ENCODE measurements at places on chromosomes 12 and 14. TPM values are rescaled to one million over a fixed set of nuclear protein-coding genes. Genes with fewer than 3 reads are reported as not detected.
A peak's percentile ranks its signal among the peaks of the same experiment; 100 is the strongest.

- H3K36me3 ChIP-seq: no peaks in the 10 kb centered on the region
- H3K4me3 ChIP-seq: no peak overlapping the region
- H3K4me1 ChIP-seq: no peaks in the 10 kb centered on the region
- DNase-seq: no peak
These were observed 12.3 kb upstream of the RARG start for GRCh38 chr12:53244337-53244736.

DNA sequence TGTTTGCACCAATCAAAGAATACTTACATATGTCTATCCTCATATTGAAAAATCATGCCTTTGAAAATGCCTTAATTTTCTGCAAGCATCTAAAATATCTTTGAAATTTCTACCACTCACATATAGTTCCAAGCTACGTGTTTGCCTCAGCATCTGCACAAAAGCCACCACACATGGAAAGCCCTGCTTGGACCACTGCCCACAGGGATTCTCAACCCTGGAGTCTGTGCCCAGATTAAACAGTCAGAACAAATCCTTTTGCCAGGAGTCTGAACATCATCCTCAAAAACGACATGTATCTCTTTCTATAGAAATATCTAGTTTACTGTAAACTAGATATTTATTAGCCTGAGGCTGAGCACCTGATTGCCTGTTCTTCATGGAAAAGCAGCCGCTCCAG, 32.6 kb downstream of the ARMH4 start:
- no peaks in the 10 kb centered on the region for H3K36me3 ChIP-seq
- no peaks in the 10 kb centered on the region for H3K27me3 ChIP-seq
- H3K4me1 ChIP-seq: no peaks in the 10 kb centered on the region
- no peak for DNase-seq
- H3K27ac ChIP-seq: no peak overlapping the region

DNA sequence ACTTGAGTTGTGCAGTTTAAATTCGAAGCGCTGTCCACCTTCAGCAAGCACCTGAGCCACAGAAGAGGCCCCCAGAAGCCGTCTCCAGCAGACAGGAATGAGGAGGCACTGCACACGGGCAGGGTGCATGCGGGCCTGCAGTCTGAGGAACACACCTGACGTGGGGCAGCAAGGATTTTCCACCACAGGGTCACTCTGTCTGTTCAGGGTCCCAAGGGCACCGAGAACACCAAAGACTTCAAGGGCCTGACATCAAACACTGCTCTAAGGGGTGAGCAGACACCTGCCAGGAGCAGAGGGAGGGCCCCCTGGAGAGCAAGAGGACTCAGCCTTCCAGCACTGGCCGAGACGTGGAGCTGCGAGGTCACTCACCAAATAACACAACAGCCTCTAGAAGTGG, 99.7 kb upstream of the C14orf180 start:
- H3K4me3 ChIP-seq: no peak overlapping the region
- H3K4me1 ChIP-seq: no peaks in the 10 kb centered on the region
- H3K27me3 ChIP-seq: no peaks in the 10 kb centered on the region
- no peak overlapping the region for H3K27ac ChIP-seq

DNA sequence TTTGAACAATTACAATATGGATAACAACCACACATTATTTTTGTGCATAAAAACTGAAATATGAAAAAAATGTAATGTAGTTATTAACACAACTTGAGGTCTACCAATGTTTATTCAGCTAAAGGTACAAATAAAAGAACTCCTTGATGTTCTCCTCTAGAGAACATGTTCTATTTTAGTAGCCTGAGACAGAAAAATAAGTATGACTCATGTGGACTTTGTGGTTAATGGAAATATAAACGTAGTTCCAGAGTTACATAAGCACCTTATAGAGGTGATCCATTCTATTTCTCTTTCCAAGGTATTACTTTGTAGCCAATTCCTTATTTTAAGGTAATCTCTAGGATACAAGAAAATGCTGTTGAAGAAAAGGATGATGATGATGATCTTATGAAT, 25.7 kb downstream of the ALKBH1 start:
- H3K4me3 ChIP-seq: no peak overlapping the region
- no peaks in the 10 kb centered on the region for H3K36me3 ChIP-seq

- no peak overlapping the region for H3K4me3 ChIP-seq
- H3K27ac ChIP-seq: no peak overlapping the region
- DNase-seq: no peak
- H3K36me3 ChIP-seq: no peaks in the 10 kb centered on the region
These were observed 1.3 kb downstream of the GPR65 start for GRCh38 chr14:88005978-88006851.

DNA sequence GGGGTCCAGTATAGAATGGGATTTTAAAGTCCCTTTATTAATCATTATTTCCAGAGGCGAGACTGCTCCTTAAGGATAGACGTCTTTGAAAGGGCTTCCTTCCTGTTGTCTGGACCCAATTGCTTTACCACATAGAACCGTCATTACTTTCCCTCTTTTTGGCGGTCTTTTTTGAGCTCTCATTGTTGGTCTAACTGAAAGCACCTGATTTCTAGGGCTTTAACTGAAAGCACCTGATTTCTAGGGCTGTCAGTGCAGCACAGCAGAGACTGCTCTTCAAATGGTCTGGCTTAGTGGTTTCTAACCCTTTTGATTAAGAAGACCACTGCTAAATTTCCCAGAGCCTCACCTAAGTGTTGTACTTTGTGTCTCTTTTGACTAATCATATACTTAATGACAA, 95.8 kb downstream of the PRKCH start:
- no peak for DNase-seq
- H3K27me3 ChIP-seq: no peaks in the 10 kb centered on the region
- H3K27ac ChIP-seq: no peak overlapping the region
- H3K4me3 ChIP-seq: no peak overlapping the region
- no peaks in the 10 kb centered on the region for H3K4me1 ChIP-seq
- no peaks in the 10 kb centered on the region for H3K36me3 ChIP-seq

DNA sequence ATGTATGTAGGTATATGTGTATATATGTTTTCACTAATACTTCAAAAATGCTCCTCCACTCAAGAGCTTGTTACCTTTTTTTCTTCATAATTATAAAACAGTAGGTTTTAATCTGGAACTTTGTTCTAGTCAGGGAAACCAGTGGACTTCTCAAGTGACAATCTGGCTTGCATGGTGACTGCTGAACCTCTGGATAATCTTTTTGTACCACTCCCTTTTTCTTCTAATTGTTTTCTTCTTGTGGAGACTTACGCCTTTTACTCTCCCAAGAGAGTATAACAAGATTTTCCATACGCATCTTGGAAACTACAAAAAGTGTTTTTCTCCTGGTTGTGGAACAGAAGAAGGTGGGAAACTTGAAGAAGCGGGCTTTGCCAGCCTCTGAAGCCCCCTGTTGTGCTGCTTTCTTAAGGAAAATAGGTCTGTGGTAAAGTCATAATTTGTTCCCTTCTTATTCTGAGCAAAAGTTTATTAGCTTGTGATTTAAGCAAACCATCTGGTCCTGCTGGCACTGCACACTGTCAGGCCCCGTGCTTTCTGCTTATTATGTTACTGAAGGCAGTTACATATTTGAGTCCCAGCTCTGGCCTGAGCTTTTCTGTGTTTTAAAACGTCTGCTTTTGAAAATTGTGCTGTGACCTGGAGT, 291.8 kb downstream of the ERC1 start:
- peaks cover 13% of the 10 kb centered on the region for H3K4me1 ChIP-seq
- H3K4me3 ChIP-seq: no peak overlapping the region
- H3K36me3 ChIP-seq: no peaks in the 10 kb centered on the region
- DNase-seq: peak; percentile 81
- H3K27ac ChIP-seq: peak overlapping the region; percentile 58

GRCh38 chr12:114409852-114410600, 4.1 kb upstream of the TBX5 start:
- peak overlapping the region; percentile 92 for H3K27ac ChIP-seq
- no peaks in the 10 kb centered on the region for H3K27me3 ChIP-seq
- H3K4me3 ChIP-seq: peak overlapping the region; percentile 76
- peak; percentile 70 for DNase-seq
- H3K36me3 ChIP-seq: no peaks in the 10 kb centered on the region

DNA sequence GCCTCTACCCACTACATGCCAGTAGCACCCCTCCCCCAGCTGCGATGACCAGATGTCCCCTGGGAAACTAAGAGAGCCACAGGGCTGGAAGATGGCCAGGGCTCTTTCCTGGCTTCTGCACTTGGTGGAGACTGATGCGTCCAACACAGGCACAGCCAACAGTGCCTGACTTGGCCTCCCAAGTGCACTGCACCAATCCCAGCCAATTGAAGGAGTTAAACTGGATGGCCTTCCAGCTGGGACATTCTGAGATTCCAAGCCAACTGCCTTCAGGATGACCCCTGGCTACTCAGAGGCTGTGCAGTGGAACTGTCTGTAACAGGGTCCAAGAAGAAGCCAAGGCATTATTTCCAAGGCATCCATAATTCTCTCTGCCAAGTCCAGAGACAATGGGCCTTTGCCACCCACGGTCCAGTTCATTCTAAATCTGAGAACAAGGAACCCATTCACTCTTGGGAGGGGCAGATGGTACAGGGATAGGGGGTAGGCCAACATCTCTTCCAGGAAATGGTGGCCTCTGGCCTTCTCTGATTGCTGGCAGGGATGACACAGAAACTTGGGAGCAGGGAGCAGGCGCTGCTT, 35.2 kb downstream of the PRIMA1 start:
- DNase-seq: no peak
- no peaks in the 10 kb centered on the region for H3K27me3 ChIP-seq
- H3K36me3 ChIP-seq: no peaks in the 10 kb centered on the region
- no peak overlapping the region for H3K4me3 ChIP-seq
- no peaks in the 10 kb centered on the region for H3K4me1 ChIP-seq
- no peak overlapping the region for H3K27ac ChIP-seq

DNA sequence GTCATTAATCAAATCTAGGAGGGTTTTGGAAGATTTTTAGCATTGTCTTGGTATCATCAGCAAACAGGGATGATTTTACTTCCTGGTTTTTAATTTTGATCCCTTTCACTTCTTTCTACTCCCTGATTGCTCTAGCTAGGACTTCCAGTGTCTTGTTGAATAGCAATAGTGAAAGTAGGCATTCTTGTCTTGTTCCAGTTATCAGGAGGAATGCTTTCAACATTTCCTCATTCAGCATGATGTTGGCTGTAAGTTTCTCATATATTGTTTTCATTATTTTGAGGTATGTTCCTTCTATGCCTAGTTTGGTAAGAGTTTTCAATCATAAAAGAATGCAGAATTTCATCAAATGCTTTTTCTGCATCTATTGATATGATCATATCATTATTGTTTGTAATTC, 244.2 kb upstream of the CLEC14A start:
- DNase-seq: peak; percentile 5
- H3K4me3 ChIP-seq: no peak overlapping the region

DNA sequence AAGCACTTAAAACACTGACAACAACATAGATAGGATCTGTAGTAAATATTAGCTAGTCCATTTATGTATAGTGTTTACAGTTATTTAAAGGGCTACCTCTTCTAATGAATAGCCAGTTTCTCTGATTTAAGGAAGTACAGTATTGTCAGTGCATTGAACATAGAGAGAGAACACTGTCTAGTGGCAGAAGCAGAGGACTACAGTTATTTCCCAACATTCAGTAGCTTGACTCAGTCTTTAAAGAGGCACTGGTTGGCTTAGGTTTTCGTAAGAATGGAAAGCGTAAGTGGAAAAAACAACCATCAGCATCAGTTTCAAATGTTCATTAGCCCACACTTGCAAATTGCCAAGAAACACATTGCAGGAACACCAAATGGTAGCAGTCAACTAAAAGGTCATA, 125.0 kb upstream of the HMGA2 start:
- no peak overlapping the region for H3K27ac ChIP-seq
- H3K36me3 ChIP-seq: no peaks in the 10 kb centered on the region
- DNase-seq: peak; percentile 76
- H3K4me1 ChIP-seq: peaks cover 3% of the 10 kb centered on the region
- H3K4me3 ChIP-seq: no peak overlapping the region
- H3K27me3 ChIP-seq: no peaks in the 10 kb centered on the region

- no peaks in the 10 kb centered on the region for H3K27me3 ChIP-seq
- no peak overlapping the region for H3K4me3 ChIP-seq
- no peak overlapping the region for H3K27ac ChIP-seq
- H3K36me3 ChIP-seq: no peaks in the 10 kb centered on the region
- H3K4me1 ChIP-seq: no peaks in the 10 kb centered on the region
- no peak for DNase-seq
These were observed 55.0 kb downstream of the PAX9 start for GRCh38 chr14:36716614-36717184.

DNA sequence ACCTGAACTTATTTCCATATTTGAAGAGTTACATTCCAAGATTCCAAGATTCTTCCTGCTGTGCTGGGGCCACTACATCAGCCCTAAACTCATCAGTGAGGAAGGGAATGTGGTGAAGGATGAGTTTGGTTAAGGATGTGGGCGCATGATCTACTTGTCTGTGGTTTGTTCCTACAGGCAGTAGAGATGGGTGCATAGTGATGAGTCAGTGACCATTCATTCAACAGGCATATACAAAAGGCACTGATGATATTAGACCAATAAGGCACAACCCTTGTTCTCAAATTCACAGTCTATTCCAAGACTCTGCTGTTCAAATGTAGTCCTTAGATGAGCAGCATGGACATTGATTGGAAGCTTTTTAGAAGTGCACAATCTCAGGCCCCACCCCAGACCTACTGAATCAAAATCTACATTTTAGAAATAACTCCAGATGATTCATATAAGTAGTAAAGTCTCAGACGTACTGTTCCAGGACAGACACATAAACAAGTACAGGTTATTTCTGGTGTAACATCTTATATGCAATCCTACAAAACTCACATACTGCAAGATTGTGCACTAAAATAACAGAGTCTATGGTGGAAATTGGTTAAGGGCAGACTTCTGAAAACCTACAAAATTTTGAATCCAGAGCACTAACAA, 47.7 kb upstream of the MAP3K9 start:
- H3K4me3 ChIP-seq: no peak overlapping the region
- no peak overlapping the region for H3K27ac ChIP-seq
- H3K4me1 ChIP-seq: no peaks in the 10 kb centered on the region
- H3K36me3 ChIP-seq: no peaks in the 10 kb centered on the region
- no peaks in the 10 kb centered on the region for H3K27me3 ChIP-seq
- DNase-seq: peak; percentile 99

DNA sequence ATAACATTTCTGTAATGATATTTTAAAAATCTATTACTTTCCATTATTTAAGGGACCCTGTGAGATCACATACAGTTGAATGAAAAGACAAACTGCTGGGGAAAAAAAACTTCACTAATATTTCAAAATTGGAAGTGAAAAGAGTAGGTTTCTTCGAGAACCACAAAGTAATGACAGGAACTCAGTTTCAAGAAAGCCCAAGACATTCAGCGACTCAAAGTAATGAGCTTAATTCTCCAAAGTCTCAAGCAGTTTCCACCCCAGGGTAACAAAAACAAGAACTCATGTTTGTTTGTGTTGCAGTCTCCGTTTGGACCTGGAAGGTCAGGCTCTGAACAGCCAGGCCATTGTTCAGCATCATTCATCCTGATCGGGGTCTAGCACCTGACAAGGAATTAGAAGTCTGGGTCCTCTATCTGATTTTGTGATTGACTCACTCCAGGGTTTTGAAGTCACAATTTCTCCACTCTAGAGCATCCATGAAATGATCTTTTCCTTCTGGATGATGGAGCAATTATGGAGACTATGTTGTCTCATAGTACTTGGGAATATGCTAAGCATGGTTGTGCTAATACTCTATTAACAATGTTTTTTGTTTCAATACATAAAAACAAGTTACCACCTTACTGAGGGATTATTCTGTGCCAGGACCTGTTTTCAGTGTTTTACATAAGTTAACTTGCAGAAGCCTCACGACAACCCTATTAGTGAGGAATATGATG, 126.9 kb downstream of the SLC25A21 start:
- no peak for DNase-seq
- no peak overlapping the region for H3K4me3 ChIP-seq
- H3K27me3 ChIP-seq: no peaks in the 10 kb centered on the region
- H3K27ac ChIP-seq: no peak overlapping the region

Gene DDX11
- 13.2 TPM for total RNA-seq

Gene CSAD
- 10.1 TPM for total RNA-seq

Gene C14orf93
- 10.5 TPM for total RNA-seq

Gene HCAR1
- total RNA-seq: 1.5 TPM

Gene GPD1
- total RNA-seq: not detected

Gene LUM
- total RNA-seq: 217 TPM

Measured in fibroblast of lung (primary cell).